RPMI7951 (cell line): ENCODE measurements at places on chromosomes 16 and 17. TPM values are rescaled to one million over a fixed set of nuclear protein-coding genes. Genes with fewer than 3 reads are reported as not detected.

DNA sequence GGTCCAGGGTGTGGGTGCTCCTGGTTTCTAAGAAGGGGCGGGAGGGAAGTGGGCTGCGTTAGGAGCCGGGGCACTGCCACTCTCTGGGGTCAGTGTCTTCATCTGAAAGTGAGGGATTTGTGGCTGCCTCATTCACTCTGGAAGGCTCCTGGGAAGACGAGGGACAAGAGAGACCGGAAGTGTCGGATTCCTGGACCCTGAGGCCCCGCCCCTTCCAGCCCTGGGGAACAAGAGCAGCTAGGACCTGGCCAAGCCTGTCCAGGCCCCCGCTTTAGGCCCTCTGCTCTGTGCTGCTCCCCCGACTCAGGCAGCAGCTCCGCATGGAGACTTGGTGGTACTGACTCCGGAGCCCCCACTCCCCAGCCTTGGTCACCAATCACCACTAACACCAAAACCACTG, 6.5 kb downstream of the LGALS3BP start:
- no peak for DNase-seq

GRCh38 chr16:27945233-27945973, 118.1 kb downstream of the GSG1L start:
- DNase-seq: no peak

KRTAP4-1 gene
- total RNA-seq: not detected in 2 replicates

CHST5 gene
- total RNA-seq: not detected in 2 replicates

NLK gene
- 10.4 and 14.3 TPM in 2 replicates for total RNA-seq

DNA sequence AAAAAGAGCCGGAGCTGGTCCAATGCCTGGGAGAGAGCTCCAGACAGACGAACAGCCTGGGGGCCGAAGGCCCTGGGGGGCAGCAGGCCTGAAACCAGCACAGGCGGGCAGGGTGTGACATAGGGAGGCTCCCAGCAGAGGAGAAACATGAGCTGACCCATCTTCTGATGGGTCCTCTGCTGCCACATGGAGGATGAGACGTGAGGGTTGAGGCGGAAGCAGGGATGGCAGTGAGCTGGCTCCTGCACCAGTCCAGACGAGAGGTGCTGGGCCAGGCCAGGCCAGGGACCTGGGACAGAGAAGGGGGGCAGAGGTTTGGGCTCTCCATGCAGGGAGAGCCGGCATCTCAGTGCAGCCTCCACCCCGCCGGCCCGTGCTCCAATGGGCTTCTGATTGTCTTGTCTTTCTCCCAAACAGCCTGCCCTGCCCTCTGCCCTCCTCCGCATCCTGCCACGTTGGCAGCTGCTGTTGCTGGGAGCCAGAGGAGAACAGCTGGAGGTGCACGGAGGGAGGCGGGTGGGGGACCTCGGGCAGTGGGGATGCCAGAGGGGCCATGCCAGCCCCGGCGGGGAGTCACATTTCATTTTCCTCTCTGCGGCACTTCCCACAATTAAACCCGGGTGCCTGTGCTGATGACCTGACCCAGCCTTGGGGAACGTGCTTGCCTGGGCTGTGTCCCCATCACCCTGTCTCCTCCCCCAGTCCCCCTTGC, 139.1 kb upstream of the GSE1 start:
- no peak for DNase-seq

PGAP6 gene
- total RNA-seq: 20.2 and 25.8 TPM in 2 replicates

GRCh38 chr16:77807-78443, at the start of gene MPG:
Gene MPG, plus strand, starts transcription at chr16:78225. Its CDS starts 85 bp downstream, at chr16:78310.
- peak; percentile 76 for DNase-seq

DNA sequence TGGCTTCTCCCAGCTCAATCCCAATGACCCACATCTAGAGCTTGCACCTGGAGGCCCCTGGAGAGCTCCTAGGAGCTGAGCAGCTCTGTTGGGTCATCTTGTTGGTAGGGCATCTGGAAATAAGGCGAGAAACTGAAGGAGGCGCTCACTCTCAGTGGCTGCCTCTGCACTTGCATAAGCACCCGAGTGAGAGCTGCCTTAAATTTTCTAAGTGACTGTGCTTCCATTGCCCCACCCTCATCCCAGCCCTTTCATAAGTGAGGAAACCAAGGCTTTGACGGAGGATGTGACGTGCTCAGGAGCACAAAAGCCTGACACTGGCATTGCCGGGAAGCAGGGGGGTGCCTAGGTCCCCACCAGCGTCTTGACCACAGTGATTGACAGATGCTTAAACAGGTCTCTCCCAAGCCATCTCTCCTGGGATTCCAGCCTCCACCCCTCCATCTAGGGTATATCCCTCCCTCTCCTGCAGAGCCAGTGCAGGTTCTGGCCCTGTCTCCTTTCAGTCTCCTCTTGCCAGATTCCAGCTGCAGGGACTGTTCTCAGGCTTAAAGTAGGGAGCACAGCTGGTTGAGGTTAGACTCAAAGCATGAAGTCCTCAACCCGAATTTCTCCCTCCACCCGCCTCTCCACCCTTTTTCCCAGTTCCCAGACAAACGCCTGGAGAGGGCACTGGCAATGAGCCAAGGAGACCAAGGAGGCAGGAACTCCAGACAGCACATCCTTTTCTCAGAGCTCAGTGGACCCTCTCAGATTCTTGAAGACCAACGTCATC, 113.7 kb downstream of the IRX5 start:
- no peak for DNase-seq

DNA sequence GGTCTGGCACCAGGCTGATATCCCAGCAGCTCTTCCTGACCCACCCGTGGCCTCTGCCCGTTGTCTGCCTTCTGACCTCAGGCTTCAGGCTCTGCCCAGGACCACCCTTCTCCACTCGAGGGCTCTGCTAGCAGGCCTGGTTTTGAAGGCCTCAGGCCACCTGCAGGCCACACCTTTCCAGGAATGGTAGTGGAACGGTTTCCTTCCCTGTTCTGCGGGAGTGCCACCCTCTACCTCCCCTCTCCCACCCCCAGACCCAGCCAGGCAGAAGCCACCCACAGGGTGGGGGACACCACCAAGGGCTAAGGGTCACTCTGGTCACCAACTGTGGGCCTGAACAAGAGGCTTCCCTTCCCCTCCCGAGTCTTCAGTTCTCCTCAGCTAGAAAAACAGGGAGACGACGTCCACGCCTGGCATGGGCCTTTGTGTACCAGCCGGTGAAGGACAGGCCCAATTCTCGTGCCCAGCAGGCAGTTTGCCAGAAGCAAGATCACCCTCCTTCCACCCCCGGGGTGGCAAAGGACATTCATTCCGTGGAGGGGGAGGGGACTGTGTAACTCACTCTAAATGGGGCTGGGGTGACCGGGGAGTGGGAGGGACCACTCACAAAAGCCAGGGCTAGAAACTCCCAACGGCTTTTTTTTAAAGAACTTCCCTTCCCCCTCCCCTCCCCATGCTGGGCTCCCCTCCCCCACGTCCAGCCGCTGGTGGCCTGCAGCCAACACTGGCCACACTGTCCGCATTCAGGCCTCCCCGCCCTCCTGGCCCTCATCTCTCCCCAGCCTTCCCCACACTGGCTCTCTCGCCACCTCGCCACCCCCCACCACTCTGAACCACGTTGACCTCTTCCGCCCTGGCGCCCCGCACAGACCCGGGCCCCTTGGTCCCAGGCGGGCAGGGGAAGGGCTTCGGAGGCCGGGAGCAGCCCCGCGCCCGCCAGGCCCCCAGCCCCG, 7.7 kb downstream of the CBX4 start:
- peak; percentile 57 for DNase-seq

DNA sequence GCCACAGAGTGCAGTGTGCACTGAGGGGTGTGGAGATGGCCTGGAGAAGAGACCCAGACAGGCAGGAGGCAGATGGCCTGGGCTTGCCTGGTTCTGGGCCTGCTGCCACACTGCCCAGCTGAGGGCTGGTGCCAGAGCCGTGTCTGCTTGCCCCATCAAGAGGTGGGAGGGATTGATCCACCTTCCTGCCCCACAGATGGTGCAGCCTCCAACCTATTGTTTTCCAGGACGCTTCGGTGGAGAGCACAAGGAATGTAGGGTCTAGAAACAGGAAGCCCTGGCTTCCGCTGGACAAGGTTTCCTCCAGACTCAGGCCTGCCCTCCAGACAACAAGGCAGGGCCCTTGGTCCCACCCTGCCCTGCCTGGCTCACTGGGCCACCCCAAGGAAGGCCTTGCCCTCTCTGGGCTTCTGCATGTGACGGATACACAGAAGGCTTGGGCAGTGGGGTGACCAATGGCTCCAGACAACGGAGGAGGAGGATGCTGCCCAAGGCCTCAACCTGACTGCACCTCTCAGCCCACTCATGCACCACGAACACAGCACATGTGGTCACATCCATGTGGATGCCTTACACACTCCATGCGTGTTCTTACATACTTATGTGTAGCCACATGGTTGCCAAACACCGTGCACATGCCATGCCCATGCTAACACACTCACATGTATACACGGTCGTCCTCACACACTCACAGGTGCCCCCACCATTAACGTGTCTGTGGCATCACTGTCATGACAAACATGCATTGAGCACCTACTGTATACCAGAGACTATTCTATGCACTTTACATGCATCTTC, 6.5 kb upstream of the CDH5 start:
- peak; percentile 10 for DNase-seq

- no peak for DNase-seq
Observed at GRCh38 chr17:8436844-8437171, 1.1 kb downstream of the NDEL1 start.

HOXB8 gene
- 0.24 and 0.49 TPM in 2 replicates for total RNA-seq
